NCI-H82 (cell line): ENCODE measurements at places on chromosomes 7 and 10.

GRCh38 chr7:6651851-6652445 lies 14.8 kb downstream of the ZNF316 start:
- no peak for DNase-seq

GRCh38 chr7:28748933-28749584 lies 209.1 kb downstream of the TRIL start:
- no peak for DNase-seq

- DNase-seq = no peak
These were observed 21.9 kb upstream of the ECHDC3 start for GRCh38 chr10:11720260-11720741.

DNA sequence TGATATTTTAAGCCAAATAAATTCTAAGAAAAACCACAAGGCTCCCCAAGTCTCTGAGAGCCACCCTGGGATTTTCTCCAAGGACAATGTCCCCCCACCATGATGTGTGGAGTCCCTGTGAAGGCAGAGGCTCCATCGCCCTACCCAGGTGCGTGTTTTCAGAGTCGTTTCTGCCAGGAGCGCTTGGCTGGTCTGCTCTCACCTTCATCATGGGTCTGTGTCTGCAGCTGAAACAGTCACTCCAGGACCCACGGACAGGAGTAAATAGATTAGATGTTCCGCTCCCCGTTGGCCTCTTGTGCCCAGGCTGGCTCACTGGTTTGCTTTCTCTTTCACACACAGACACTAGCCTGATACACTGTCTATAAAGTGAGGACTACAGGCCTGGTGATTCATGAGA lies 217.5 kb downstream of the SFMBT2 start:
- no peak for DNase-seq

DNA sequence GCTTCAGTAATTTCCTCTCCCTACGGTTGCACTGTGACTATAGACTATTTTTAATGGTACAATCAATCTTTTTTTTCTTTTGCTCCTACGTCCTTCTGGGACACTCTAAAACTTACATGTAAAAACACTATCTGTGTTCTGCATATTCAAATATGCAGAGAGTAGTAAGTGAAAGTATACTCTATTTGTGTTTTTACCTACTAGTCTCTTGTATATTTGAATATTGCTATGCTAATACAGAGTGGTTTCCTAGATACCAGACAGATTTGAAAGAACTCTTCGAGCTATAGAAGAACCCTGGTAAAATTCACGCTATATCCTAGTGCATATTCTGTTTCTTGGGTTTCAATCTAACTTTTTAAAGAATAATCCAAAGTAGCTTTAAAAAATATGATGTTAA lies 200.8 kb upstream of the LRRN3 start:
- DNase-seq = no peak

DNA sequence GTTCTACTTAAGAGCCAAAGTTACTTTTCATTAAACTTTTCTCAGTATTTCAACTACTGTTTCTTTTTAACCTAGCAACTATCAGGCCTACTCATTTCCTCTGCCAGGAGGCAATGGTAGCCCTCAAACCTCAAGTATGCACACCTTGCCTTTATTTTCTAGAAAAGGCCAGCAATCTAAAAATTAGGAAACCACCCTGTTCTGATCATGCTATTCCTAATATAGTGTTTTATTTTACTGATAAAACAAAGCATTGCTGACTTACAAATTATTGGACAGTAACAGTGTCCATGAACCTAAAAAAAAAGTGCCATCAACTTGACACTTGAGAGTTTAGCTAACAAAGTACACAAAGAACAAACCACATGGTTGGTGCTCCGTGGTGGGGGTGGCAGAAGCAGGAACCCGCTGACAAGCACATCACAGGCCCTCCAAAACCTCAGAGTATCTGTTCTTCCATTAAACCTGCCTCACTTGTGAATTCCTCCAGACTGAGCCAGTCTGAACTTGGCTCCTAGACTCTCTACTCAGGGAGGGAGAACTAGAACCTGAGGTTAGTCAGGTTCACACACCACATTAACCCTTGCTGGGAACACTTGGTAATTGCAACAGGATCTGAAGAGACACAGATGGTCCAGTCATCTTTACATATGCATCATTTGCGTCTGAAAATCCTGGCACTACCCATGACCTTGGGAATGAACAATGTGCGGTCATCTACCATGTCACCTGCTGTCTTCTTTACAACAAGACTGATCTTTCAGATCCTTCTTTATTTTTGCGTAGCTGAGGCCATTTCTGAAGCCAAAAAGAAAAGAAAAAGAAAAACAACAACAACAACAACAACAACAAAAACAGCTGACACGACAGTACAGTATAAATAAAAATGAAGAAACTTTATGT lies 31.9 kb downstream of the PIP4K2A start:
- DNase-seq = no peak

GRCh38 chr7:138963675-138964074 lies 17.5 kb downstream of the KIAA1549 start:
- no peak for DNase-seq

- DNase-seq = peak; percentile 86
These were observed 137.8 kb downstream of the MAPK8 start for GRCh38 chr10:48444266-48444665.

DNA sequence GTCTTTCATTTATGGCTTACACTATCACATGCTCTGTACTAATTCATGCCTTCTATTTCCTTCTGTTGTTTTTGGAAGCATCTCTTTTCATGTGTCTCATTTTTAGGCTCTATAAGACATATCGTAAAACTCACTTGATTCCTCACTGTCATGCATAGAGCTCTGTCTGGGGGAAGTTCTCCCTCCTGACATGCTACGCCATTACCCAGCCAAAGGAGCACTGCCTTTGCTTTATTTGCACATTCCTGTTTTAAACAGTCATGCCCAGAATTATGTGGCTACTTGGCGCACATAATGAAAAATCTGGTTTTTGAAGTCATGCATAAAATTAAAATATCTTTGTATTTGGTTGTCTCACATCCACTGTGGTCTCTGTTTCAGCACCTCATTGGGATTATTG lies 17.6 kb upstream of the AKR1C3 start:
- DNase-seq = no peak

DNA sequence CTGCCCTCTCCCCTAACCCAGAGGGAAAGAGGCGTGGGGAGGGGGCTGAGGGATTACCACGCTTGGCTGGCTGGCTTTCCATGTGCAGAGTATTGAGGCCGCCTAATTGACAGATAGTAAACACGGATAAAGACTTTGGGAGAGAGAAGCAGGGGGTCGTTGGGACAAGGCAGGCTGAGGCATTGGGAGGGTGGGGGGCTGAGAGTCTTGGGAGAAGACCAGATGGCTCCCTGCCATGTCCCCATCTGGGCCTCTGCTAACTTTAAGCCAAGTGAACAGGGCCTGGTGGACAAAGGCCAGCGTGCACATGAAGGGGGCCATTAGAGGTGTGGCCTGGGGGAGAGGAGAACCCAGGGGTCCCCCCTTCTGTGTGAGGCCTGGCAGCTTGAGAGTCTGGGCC lies 55.4 kb upstream of the MXI1 start:
- peak; percentile 94 for DNase-seq

DNA sequence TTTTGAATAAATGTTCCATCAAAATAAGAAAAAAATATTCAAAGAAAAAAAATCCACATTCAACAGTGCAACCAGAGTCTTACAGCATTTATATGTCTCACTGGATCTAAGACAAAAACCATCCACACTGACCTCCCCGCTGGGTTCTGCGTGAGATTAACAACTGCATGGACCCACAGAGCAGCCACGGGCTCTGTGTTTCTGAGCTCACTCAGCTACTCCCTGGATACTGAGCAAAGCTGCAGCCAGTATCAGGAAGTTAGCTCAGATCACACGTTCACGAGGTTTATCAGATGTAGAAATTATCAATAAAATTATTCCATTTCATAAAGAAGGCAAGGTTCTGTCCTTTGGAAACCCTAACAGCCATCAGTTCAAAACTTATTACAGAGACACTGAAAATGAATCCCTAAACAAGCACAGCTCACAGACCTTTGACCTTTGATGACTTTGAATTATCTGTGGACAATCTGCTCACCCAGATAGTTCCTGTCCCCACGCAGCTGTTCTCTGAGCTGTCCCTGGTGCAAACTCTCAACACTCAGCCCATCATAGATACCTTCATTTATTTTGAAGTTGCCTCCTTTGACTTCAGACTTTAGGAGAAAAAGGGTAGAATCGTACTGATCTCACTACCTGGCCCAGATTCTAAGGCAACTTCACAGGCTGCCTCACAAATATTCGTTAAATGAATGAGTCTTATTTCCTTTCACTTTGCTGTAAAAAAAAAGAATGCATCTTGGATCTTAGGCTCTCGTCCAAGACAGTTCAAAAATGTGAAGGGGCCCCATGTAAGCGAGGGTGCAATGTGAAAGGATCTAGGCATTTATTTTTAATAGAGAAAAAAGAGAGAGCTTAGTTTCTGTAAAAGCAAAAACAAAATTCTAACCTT lies 67.7 kb upstream of the SVIL start:
- peak; percentile 50 for DNase-seq

DNA sequence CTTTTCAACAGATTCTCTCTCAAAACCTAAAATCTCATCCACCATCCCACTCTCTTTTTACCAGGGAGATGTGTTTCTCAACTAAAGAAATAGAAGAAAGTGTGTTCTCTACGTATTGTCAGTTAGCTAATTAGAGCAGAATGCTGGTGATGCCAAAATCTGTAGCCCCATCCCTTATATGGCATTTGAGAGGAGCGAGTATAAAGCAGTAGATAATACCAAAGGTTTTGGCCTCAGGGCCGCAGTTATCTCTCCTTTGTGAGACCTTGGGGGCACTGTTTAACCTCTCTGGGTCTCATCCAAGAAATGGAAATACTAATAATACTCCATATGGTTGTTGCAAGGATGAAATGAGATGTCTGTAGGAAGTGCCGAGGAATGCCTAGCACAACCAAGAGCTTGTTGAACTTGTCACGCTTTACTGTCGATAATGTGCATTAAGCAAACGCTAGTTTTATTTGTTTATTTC lies 456 bp upstream of the DLD start:
- DNase-seq = no peak

GRCh38 chr10:61302124-61302523 lies 151.1 kb downstream of the TMEM26 start:
- DNase-seq = no peak

GRCh38 chr10:96077156-96077555 lies 33.8 kb downstream of the CCNJ start:
- DNase-seq = no peak

- DNase-seq = peak; percentile 34
These were observed 36.7 kb upstream of the ABLIM1 start for GRCh38 chr10:114694752-114695151.

GRCh38 chr10:79147796-79148451 lies 79.2 kb downstream of the ZMIZ1 start:
- DNase-seq = no peak

- DNase-seq = no peak
These were observed 1173.3 kb downstream of the GATA3 start for GRCh38 chr10:9227679-9228365.

DNA sequence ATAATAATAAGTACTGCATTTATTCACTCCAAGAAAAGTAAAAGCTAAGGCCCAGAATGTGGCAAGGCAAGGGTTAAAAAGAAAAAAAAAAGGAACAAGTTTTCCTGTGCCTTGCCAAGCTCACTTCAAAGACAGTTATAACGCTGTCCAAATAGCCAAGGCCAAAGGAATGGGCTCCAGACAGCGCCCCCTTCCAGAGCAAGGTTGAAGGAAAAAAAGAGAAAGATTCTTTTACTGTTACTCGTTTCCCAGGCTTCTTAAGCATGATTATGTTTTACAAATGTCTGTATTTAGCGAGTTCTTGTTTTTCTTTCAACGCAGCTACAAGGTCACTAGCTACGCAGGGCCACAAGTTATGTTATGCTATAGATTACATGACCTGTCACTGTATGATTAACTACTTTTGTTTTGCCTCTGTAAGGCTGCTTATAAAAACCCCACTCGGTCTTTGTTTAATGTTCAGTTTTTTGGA lies 9.1 kb upstream of the EIF4H start:
- DNase-seq = no peak

DNA sequence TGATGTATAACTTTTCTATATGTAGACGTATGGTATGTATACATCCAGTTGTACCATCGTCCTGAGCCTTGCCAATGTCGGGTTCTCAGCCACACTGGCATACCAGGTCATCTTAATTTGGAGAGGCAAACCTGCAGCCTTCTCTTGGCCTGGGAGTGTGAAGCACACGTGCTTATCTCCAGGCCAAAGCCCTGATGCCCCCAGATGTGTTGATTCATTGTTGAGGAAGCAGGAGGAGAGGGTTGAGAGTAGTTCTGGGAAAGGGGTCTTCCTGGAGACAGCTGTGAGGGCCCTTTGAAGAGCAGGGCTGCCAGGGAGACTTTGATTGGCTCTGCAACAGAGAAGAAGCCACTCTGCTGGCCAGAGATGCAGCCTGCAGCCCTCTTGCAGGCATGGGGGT lies 155.6 kb downstream of the ARHGAP21 start:
- no peak for DNase-seq

- no peak for DNase-seq
These were observed 304.5 kb upstream of the FZD8 start for GRCh38 chr10:35946556-35946955.

- no peak for DNase-seq
These were observed 316.1 kb upstream of the ZMIZ1 start for GRCh38 chr10:78752708-78753107.

- DNase-seq = no peak
These were observed 86.0 kb upstream of the FAM20C start for GRCh38 chr7:106356-106755.

DNA sequence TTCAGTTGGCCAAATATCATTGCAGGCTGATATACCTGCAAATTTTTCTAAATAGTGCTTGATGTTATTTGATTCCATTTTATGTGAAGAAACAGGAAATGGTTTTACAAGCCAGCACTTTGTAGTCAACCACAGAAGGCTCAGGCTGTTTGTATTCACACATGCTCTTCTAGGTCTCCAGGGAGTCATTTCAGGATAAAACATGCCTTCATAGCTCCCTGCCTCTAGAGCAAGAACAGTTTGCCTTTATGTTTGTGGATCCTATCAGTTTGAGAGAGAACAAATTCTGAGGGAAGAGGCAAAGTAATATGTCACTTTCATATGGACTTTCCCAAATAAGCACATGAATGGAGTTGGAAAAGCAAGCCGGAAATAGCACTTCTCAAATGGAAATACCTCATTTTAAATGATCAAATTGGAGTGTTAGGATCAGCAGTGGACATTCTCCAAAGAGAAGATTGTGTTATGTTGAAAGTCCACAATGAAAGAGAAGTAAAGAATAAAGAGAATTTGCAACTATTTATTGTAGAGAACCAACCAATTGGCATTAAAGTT lies 277.6 kb downstream of the KCND2 start:
- no peak for DNase-seq

GRCh38 chr10:127402596-127403409 lies 146.3 kb upstream of the NPS start:
- DNase-seq = no peak

GRCh38 chr7:14303536-14303935 lies 314.1 kb upstream of the ETV1 start:
- DNase-seq = no peak

GRCh38 chr10:32795598-32796183 lies 162.3 kb downstream of the ITGB1 start:
- DNase-seq = peak; percentile 21
